Stimulated activated CD4-positive, alpha-beta T cell treated with anti-CD3 and anti-CD28 coated beads, Interleukin-15, amount 100 ng/mL, for 48 hours (primary cell): ENCODE measurements at places on chromosomes 4 and X.

GRCh38 chrX:153572601-153573000, 26.3 kb downstream of the CCNQ start:
- no peak for DNase-seq

- DNase-seq = no peak
These were observed 19.4 kb downstream of the LYAR start for GRCh38 chr4:4270529-4270928.

GRCh38 chr4:141636771-141637460, 533 bp downstream of the IL15 start:
- no peak for DNase-seq

- no peak for DNase-seq
These were observed 48.1 kb upstream of the RASGEF1B start for GRCh38 chr4:81519856-81520255.
